ENCODE measurements at places on chromosomes 7 and 10.

- no peak overlapping the region for H3K27ac ChIP-seq
- H3K36me3 ChIP-seq = no peaks in the 10 kb centered on the region
- H3K27me3 ChIP-seq = no peaks in the 10 kb centered on the region
- DNase-seq = no peak
These were observed 131.3 kb upstream of the NPVF start for GRCh38 chr7:25359471-25360059.

DNA sequence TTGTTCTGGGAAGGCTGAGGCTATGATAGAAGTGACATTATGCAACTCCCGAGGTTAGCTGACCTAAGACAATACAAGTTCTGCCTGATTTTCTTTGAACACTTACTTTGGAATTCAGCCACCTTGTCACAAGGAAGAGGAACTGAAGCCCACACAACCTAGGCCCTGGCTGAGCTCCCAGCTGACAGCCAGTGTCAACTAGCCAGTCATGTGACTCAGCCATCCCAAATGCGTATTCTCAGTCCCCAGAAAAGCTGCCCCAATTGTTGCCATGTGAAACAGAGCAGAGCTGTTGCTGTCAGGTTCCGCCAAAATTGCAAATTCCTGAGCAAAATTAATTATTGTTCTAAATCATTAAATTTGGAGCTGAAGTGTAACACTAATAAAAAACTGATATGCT, 1010.0 kb downstream of the XPNPEP1 start:
- no peak overlapping the region for H3K4me3 ChIP-seq
- H3K27me3 ChIP-seq = peaks cover 12% of the 10 kb centered on the region
- H3K4me1 ChIP-seq = peaks cover 3% of the 10 kb centered on the region
- no peaks in the 10 kb centered on the region for H3K36me3 ChIP-seq
- H3K27ac ChIP-seq = no peak overlapping the region
- no peak for DNase-seq

DNA sequence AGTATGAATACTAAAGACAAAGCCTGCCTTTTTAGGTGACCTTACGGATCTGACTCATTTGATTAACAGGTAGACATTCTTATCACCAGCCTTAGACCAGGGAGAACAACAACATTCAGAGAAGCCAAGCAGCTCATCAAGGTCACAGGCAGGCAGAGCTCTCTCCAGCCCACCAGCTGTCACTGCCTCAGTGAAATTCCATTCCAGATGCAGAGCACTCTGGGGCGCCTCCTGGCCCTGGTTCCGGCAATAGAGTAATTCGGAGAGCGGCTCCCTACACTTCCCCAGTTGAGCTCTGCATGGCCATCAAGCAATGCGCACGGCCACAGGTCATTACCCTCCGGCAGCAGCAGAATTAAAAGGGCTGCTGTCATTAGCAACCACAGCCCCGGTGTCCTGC, 164.7 kb downstream of the TCERG1L start:
- H3K4me1 ChIP-seq = no peaks in the 10 kb centered on the region
- H3K27me3 ChIP-seq = no peaks in the 10 kb centered on the region
- no peaks in the 10 kb centered on the region for H3K36me3 ChIP-seq

GRCh38 chr7:123789817-123790216, 41.0 kb upstream of the WASL start:
- no peaks in the 10 kb centered on the region for H3K4me1 ChIP-seq
- no peak overlapping the region for H3K27ac ChIP-seq
- no peak for DNase-seq
- no peaks in the 10 kb centered on the region for H3K36me3 ChIP-seq
- H3K4me3 ChIP-seq = no peak overlapping the region

GRCh38 chr10:106626371-106626770, 538.1 kb downstream of the SORCS1 start:
- no peaks in the 10 kb centered on the region for H3K27me3 ChIP-seq
- H3K4me1 ChIP-seq = no peaks in the 10 kb centered on the region
- H3K27ac ChIP-seq = no peak overlapping the region

All from transverse colon (tissue), 4 donors.